ENCODE measurements at places on chromosomes 6 and 20.
A peak's percentile ranks its signal among the peaks of the same experiment; 100 is the strongest.

DNA sequence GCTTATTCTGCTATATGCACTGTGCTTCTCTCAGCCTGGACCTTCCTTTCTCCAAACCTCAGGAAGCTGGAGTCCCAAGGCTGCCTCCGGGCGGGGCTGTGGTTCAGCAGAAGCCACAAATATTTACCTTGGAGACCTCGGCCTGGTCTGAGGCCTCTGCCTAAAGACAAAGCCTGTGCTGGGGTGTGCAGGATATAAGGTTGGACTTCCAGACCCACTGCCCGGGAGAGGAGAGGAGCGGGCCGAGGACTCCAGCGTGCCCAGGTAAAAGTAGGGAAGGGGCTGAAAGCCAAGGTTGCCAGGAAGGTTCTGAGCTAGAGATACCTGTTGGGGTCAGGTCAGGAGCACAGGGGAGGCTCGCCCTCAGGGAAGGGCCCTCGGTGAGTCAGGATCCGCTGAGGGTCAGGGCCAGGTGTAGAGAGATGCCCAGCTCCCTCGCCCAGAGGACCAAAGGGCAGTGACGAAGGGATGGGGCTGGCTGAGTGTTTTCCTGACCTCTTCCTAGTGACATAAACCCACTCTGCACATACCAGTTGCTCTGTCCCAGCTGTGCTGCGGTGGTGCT lies at the start of gene BPIFB1:
Gene BPIFB1, plus strand, starts transcription at position 224 of the 565 bp plus-strand sequence. CDS start 2,860 bp downstream, outside the sequence.
- no peaks in the 10 kb centered on the region for H3K4me1 ChIP-seq
- H3K4me3 ChIP-seq, result no peak within 1 kb of the TSS
- peaks cover 9% of the 10 kb centered on the region for H3K27me3 ChIP-seq
- H3K36me3 ChIP-seq, result no peaks in the 10 kb centered on the region
- DNase-seq, result no peak
- H3K27ac ChIP-seq, result no peak within 1 kb of the TSS

DNA sequence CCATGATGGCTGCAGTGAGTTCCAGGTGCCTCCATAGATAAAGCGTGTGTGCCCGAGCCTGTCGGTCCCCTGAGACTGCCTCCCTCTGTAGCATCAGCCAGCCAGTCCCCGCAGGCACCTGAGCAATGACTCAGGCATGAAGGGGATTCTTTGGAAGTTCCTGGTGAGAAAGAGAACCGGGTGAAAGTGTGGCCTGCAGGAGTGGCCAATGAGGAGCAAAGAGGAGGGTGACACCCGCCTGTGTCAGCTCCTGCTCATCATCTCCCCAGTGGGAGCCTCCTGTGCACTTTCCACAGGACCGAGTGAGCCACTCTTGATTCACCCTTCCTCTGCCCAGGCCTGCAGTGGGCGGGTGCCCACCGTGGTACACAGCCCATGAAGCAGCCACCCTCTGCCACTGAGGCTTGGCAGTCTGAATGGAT lies 71.2 kb upstream of the PTPN1 start:
- no peaks in the 10 kb centered on the region for H3K27me3 ChIP-seq
- no peak for DNase-seq
- H3K27ac ChIP-seq, result no peak overlapping the region
- peaks cover 18% of the 10 kb centered on the region for H3K4me1 ChIP-seq
- no peaks in the 10 kb centered on the region for H3K36me3 ChIP-seq

DNA sequence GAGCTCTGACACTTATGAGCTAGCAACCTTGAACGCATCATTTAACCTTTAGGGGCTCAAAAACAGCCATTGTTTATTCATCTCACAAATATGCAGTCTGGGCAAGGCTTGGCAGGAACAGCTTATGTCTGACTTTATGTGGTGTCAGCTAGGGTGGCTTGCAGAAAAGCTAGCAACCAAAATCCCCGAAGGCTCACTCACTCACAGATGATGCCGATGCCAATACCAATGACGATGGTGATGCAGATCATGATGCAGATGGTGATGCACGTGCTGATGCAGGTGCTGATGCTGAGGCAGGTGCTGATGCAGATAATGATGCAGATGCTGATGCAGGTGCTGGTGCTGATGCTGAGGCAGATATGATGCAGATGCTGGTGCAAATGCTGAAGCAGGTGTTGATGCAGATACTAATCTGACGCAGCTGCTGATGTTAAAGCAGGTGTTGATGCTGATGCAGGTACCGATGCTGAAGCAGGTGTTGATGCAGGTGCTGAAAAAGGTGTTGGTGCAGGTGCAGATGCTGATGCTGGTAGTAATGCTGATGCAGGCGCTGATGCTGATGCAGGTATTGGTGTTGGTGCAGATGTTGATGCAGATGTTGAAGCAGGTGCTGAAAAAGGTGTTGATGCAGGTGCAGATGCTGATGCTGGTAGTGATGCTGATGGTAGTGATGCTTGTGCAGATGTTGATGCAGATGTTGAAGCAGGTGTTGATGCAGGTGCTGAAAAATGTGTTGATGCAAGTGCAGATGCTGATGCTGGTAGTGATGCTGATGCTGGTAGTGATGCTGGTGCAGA lies 195.6 kb downstream of the NFATC2 start:
- no peaks in the 10 kb centered on the region for H3K36me3 ChIP-seq
- H3K4me1 ChIP-seq, result no peaks in the 10 kb centered on the region
- no peak overlapping the region for H3K27ac ChIP-seq
- no peaks in the 10 kb centered on the region for H3K27me3 ChIP-seq

DNA sequence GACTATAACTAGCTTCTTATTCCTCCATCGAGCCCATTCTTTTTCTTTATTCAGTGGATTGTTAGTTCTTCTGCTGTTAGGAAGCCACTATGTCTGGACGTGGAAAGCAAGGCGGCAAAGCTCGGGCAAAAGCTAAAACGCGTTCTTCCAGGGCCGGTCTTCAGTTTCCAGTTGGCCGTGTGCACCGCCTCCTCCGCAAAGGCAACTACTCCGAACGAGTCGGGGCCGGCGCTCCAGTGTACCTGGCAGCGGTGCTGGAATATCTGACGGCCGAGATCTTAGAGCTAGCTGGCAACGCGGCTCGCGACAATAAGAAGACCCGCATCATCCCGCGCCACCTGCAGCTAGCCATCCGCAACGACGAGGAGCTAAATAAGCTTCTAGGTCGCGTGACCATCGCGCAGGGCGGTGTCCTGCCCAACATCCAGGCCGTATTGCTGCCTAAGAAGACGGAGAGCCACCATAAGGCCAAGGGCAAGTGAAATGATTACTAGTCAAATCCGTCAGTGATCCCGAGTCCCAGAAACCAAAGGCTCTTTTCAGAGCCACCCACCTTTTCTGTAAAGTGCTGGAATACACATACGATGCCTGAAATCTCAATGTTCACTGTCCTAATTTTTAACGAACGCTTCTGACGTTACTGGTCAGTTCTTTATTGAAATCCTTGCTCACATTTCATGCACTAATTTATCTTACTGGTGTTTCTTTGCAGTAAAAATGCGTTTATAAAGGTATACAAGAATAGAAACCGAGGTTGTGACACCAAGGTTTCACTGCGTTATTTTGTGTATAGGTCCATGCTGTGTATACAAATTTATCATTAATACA lies 129.9 kb downstream of the HFE start:
- no peak overlapping the region for H3K4me3 ChIP-seq
- no peak overlapping the region for H3K27ac ChIP-seq
- H3K36me3 ChIP-seq, result peaks cover 2% of the 10 kb centered on the region
- peak; percentile 79 for DNase-seq
- H3K27me3 ChIP-seq, result no peaks in the 10 kb centered on the region

- peaks cover 73% of the 10 kb centered on the region for H3K4me1 ChIP-seq
- H3K4me3 ChIP-seq, result peak overlapping the region; percentile 49
Measured at GRCh38 chr20:31706607-31707257, 15.9 kb downstream of the BCL2L1 start.
